ENCODE measurements at places on chromosomes 6 and 20. TPM values are rescaled to one million over a fixed set of nuclear protein-coding genes. Genes with fewer than 3 reads are reported as not detected.
A peak's percentile ranks its signal among the peaks of the same experiment; 100 is the strongest.

Gene OR2H2
- not detected for total RNA-seq

Gene OPRM1
- total RNA-seq, result not detected

Gene SNAP25
- not detected for total RNA-seq

Gene SLC32A1
- not detected for total RNA-seq

Gene MTFR2
- total RNA-seq, result 0.24 TPM

GRCh38 chr20:50224531-50225255 lies 34.1 kb downstream of the CEBPB start:
- peak; percentile 72 for DNase-seq

DNA sequence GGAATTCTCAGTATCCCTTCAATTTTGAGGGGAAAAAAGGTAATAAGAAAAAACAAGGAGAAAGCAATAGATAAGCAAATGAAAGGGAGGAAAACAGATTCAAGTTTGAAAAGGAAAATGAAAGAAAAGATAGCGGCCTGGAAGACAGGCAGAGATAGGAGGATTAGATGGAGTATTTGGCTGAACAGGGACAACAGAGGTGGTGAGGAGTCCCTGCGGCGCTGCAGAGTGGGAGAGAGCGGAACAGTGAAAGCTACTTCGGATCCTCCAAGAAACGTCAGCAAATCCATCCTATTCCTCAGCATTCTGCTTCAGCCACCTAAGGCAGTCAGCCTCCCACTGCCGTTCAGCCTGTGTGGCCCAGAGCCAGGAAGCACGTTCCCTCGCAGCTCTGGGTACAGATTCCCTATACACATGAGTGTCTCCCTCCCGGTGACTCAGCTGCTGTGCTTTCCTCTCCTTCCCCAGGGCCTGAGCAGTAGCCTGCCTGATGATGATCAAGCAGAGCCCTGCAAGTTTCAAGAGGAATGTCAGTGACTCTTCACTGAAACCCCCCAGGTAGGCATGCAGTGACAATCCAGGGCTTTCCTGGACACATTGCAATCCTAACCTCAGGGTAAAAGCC lies 43.4 kb upstream of the CDYL start:
- peak; percentile 56 for DNase-seq

DNA sequence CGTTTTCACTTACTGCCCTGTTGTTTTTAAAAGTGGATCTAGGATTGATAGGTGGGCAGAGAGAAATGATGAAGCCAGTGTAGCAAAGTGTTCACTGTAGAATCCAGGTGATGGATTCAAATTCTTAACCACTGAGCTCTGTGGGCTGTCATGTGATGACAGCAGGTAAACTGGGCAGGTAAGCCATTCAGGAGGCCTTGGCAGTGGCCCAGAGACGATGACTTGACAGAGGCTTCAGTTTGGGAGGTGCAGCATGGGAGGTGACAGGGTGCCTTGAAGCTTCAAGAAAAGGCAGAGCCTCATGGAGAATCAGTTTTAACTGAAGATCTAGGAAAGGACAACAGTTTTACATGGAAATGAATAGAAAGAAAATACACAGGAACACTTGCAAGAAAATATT lies 2.0 kb downstream of the NAA20 start:
- no peak for DNase-seq

GRCh38 chr6:138491017-138491416 lies 8.3 kb downstream of the NHSL1 start:
- DNase-seq, result no peak

- no peak for DNase-seq
Observed at GRCh38 chr6:139126255-139126654, 8.6 kb upstream of the HECA start.

GRCh38 chr6:56347526-56347925 lies 100.1 kb upstream of the COL21A1 start:
- DNase-seq, result no peak

GRCh38 chr6:2158596-2159271 lies 86.7 kb downstream of the GMDS start:
- no peak for DNase-seq

DNA sequence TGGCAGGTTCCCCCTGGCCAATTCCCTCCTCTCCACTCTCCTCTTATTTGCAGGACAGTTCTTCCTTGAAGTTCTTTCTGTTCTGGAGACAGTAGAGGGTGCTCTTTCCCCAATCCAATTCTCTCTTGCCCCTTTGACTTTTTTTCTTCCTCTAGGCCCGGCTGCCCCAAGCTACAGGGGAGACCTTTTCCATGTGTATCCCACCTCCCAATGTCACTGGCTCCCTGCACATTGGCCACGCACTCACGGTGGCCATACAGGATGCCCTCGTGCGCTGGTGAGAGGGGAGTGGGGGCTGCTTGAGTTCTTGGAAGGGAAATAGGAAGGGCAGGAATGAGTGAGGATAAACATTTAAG lies 1.5 kb downstream of the VARS2 start:
- DNase-seq, result peak; percentile 44

DNA sequence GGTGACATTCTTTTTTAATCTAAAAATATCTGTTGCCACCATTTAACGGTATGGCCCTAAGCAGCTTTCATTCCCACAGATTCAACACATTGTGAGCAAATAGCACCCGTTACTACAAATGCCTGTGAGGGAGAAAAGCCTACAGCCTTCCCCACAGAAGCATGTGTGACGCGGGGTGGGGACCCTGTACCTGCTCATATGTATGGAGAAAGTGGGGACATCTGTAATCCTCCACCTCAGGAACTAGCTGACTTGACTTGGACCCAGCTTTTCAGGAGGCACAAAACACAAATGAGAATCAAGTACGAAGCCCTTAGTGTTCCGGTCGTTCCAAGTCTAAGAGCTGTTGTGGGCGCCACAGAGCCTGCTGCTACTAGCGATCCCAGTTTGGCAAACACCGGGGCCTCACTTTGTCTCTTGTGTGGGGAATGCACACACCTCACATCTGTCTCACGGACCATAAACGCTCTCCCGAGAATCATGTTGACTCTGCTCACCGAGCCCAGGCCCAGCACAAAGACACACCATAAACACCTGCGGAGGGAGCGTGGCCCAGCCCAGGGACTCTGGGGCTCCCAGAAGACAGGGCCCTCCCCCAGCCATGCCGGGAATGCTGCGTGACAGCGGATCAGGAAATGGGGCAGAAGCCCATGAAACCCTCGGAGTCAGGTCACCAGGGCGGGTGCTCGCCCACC lies 21.6 kb downstream of the DLL1 start:
- no peak for DNase-seq

- DNase-seq, result no peak
Observed at GRCh38 chr6:131250936-131251335, 115.7 kb downstream of the AKAP7 start.

DNA sequence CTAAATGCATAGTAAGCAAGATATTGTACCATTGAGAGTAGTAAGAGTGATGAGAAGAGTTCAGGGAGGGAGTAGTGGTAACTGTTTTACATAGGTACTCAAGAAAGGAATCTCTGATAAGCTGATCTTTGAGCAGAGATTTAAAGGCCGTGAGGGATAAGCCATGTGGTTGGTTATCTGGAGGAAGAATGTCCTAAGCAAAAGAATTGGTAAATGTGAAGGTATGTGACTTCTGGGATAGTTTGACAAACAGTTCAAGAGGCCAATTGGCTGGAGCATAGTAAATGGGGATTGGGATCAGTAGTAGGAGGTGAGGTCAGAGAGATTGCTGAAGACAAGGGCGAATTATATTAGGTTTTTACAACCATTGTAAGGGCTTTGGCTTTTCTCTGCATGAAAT lies 40.1 kb downstream of the PLCB1 start:
- DNase-seq, result no peak

GRCh38 chr6:166648846-166649245 lies 21.8 kb upstream of the RPS6KA2 start:
- no peak for DNase-seq

DNA sequence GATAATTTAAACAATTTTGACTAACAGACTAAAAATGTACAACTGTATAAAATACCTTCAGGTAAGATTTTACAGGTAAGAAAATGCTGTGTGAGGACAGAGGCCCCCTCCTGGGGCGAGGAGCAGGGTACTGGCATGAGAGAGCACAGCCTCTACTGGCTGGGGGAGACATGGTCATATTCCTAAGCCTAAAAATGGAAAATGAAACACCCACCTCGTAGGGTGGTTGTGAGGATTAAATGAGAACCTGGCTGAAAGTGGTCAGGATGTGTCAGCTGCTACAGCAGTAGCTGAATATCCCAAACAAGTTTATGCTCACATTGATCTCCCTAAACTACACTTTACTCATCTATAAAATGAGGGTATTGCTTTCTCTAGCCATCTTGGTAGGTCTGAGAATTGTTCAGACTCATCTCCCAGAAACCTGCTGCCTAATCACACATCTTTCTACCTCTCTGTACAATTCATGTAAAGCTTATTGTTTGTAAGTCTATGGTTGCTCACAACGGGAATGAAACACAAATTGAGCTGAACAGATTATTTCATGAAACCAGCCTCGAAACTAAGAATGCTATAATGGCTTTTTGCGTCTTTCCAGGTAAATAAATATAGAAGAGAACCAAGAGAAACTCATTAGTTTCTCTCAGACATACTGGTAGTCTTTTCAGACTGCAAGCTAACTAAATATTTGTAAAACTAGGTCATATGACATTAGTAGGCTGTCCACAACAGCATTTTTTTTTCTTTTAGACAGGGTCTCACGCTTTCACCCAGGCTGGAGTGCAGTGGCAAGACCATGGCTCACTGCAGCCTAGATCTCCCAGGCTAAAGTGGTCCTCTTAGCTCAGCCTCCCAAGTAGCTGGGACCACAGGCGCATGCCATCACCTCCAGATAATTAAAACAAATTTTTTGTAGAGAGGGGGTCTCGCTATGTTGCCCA lies 69.6 kb downstream of the POPDC3 start:
- DNase-seq, result no peak

- DNase-seq, result no peak
Observed at GRCh38 chr20:24744747-24745146, 204.3 kb upstream of the CST7 start.

DNA sequence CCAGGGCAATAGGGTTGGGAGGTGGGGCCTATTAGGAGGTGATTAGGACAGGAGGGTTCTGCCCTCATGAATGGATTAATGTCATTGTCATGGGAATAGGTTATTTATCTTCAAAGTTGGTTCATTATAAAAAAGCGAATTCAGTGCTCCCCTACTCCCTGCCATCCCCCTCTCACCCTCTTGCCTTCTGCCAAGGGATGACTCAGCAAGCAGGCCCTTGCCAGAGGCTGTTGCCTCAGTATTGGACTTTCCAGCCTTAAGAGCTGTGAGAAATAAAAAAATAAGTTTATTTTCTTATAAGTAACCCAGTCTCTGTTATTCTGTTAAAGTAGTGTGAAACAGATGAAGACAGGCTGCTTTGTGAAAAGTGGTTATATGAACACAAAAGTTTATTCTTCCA lies 381.1 kb upstream of the ZFP64 start:
- DNase-seq, result no peak

DNA sequence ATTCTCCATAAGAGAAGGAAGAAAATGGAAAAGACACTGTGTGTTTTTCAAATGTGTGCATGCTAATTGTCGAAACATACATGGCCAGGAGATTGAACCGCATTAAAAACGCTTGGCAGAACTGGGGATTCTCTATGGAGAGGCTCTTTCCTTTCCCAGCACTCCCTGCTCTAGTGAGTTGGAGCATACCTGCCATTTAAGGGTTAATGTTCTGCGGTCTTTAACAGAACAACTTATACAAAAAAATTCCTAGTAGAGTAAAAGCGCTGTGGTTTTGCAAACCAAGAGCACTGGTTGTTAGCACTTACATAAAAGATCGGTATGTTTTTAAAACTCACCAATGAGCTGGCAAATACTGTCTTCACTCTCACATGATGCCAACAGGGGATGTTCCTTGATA lies 1.5 kb downstream of the TAGAP start:
- no peak for DNase-seq

GRCh38 chr6:17448165-17448564 lies 54.8 kb downstream of the CAP2 start:
- no peak for DNase-seq

GRCh38 chr6:14550822-14551221 lies 433.2 kb downstream of the CD83 start:
- peak; percentile 49 for DNase-seq

DNA sequence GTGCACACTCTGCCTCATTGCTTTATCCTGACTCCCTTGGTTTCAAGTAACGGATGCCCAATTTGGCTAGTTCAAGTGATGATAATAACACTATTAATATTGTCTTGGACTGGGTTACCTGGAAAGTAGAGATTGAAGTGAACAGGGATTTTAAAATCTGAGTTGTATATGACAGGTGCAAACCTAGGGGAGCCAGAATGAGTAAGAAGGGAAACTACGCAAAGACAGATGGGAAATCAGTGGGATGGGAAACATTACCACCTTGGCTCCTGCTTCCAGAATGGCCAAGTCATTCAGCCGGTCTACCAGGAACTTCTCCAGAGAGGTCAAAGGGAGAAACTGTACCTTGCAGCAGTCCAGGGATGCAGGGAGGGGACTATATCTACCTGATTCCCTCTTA lies 41.9 kb downstream of the OGFRL1 start:
- no peak for DNase-seq

GRCh38 chr20:18279242-18279641 lies 9.1 kb upstream of the ZNF133 start:
- DNase-seq, result no peak

- DNase-seq, result no peak
Observed at GRCh38 chr6:44787254-44787834, 399.8 kb downstream of the CDC5L start.

- no peak for DNase-seq
Observed at GRCh38 chr6:14759976-14760672, 485.7 kb upstream of the JARID2 start.

- DNase-seq, result no peak
Observed at GRCh38 chr6:138774370-138774769, 801 bp downstream of the CCDC28A start.

DNA sequence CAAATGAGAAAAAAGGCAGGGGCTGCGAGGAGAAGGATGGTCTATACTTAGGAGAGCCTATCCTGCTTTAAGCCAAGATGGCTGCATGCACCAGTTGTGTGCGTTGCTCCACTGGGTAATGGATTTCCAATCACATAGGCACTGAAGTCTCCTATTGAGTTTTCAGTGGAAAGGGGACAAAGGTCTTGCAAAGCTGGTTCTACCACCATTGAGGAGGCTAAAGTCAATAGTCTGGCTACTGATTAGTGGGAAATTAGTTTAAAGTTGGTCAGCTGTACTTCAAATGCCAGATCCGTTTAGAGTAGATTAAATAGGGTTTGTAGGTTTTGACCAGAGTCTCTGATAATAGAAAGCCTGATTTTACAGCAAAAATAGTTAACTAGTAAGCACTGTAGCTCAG lies 104.9 kb downstream of the SESN1 start:
- no peak for DNase-seq

DNA sequence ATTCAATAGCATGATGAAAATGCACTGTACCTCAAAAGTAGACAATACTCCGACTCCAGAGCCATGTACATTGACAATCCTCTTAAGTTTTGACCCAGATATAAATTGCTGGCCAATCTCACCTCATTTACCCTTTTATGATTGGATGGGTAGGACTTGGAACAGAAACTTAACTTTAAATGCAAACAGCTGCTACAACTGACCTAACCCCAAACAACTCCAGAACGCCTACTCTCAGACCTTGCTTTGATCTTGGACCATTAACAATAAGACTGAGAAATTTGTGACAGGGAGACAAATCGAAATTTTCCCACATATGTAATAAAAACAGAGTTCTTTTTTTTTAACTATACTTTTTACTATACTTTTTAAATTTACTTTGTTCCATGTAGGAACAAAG lies 200.5 kb upstream of the MCHR2 start:
- DNase-seq, result no peak

GRCh38 chr6:45427726-45428125 lies 50.0 kb upstream of the SUPT3H start:
- no peak for DNase-seq
